ENCODE measurements at places on chromosomes 3 and 15. TPM values are rescaled to one million over a fixed set of nuclear protein-coding genes. Genes with fewer than 3 reads are reported as not detected.

The HTR3E gene
- not detected for total RNA-seq

The RTP3 gene
- total RNA-seq: not detected

The CCDC39 gene
- 0.80 TPM for total RNA-seq

The GRAMD1C gene
- 0.81 TPM for total RNA-seq

The POLQ gene
- total RNA-seq: 0.83 TPM

GRCh38 chr3:2934541-2934940 lies 175.6 kb downstream of the IL5RA start:
- no peak for DNase-seq
- H3K27ac ChIP-seq: no peak overlapping the region
- no peaks in the 10 kb centered on the region for H3K4me1 ChIP-seq

DNA sequence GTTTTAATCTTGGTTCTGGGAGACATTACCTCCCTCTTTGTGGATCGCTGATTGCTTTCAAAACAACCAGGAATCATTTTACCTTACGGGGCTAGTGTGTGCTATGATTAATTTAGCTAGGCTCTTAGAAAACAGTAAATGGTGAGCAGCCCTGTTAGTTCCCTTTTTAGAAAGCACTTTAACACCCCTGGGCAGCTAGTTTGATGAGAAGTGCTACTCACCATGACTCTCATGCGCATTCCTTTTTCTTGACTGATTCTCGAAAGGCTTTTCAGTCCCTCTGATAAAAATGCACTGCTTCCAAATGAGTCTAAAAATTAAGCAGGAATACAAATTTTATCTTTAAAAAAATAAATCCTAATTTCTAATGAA lies 75.3 kb upstream of the LEKR1 start:
- peaks cover 2% of the 10 kb centered on the region for H3K27me3 ChIP-seq
- no peaks in the 10 kb centered on the region for H3K36me3 ChIP-seq
- H3K27ac ChIP-seq: no peak overlapping the region
- DNase-seq: no peak
- no peak overlapping the region for H3K4me3 ChIP-seq

GRCh38 chr3:127667119-127667681 lies 5.6 kb upstream of the ABTB1 start:
- no peak overlapping the region for H3K27ac ChIP-seq
- H3K4me3 ChIP-seq: no peak overlapping the region
- no peaks in the 10 kb centered on the region for H3K36me3 ChIP-seq
- peaks cover 2% of the 10 kb centered on the region for H3K4me1 ChIP-seq

DNA sequence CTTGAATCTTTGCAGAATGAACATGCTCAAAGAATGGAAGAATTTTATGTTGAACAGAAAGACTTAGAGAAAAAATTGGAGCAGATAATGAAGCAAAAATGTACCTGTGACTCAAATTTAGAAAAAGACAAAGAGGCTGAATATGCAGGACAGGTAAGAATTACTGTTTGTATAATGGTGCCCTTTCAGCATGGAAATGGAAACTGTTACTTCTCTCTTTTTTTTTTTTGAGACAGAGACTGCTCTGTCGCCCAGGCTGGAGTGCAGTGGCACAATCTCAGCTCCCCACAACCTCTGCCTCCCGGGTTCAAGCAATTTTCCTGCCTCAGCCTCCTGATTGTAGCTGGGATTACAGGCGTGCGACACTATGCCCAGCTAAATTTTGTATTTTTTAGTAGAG lies 27.6 kb upstream of the CLDN11 start:
- H3K27me3 ChIP-seq: no peaks in the 10 kb centered on the region
- no peaks in the 10 kb centered on the region for H3K4me1 ChIP-seq
- DNase-seq: no peak
- no peak overlapping the region for H3K4me3 ChIP-seq

DNA sequence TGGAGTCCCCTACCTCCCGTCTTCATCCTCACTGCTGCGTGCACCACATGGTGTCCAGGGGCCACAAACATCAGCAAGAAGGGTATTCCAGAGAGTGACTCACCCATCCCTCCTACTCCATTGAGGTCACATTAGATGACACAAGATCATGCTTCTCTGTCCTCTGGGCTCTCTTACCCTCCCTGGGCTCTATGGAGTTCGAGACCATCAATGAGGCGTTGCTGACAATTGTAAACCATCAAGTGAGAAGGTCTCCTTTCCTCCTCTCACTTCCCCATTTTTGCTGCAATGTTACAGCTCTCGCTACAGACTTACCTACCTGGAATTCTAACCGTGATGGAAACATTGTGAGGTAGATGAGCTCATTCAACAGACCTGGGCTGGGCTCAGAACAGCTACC lies 51.7 kb downstream of the HMCES start:
- no peaks in the 10 kb centered on the region for H3K4me1 ChIP-seq
- no peak overlapping the region for H3K4me3 ChIP-seq
- no peak overlapping the region for H3K27ac ChIP-seq

DNA sequence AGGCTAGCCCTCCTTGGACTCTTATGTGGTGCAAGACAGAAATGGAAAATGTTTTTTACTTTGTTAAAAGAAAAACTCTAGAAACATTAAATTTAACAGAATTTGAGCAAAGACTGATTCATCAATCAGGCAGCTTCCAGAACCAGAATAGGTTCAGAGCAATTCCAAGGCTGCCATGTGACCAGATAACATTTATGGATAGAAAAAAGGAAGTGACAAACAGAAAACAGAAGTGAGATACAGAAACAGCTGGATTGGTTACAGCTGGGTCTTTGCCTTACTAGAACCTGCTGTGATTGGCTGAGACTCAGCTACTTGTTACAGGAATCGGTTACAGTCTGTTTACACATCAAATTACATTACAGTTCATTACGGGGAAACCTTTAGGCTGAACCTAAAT lies 22.5 kb upstream of the OTOL1 start:
- no peak overlapping the region for H3K27ac ChIP-seq
- DNase-seq: no peak
- no peaks in the 10 kb centered on the region for H3K4me1 ChIP-seq
- no peaks in the 10 kb centered on the region for H3K27me3 ChIP-seq

- no peak for DNase-seq
- H3K4me3 ChIP-seq: no peak overlapping the region
- H3K27me3 ChIP-seq: no peaks in the 10 kb centered on the region
- no peaks in the 10 kb centered on the region for H3K36me3 ChIP-seq
These were observed 909.1 kb upstream of the ROBO1 start for GRCh38 chr3:80676866-80677265.

GRCh38 chr15:95208988-95209387 lies 977.6 kb downstream of the MCTP2 start:
- no peaks in the 10 kb centered on the region for H3K36me3 ChIP-seq
- no peak for DNase-seq
- H3K4me3 ChIP-seq: no peak overlapping the region
- no peaks in the 10 kb centered on the region for H3K27me3 ChIP-seq

DNA sequence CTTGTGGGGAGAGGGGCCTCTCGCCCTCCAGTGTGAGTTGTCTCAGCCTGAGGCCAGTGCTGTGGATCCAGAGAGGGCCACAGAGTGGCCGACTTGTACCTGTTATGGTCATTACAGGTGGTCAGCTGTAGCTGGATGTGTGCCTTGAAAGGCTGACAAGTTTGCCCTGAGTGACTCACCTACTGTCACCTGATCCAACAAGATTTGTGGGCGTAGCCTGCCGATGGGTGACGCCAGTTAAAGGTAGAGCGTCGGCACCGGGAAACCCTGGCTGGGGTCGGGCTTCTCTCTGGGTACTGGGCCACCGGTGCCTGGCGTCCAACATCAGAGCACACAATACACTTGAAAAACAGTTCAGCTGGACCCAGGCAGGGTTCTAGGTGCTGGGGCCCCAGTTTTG lies 2.8 kb upstream of the ISG20 start:
- H3K27me3 ChIP-seq: no peaks in the 10 kb centered on the region
- H3K27ac ChIP-seq: no peak overlapping the region
- H3K4me1 ChIP-seq: peaks cover 20% of the 10 kb centered on the region
- peaks cover 6% of the 10 kb centered on the region for H3K36me3 ChIP-seq

DNA sequence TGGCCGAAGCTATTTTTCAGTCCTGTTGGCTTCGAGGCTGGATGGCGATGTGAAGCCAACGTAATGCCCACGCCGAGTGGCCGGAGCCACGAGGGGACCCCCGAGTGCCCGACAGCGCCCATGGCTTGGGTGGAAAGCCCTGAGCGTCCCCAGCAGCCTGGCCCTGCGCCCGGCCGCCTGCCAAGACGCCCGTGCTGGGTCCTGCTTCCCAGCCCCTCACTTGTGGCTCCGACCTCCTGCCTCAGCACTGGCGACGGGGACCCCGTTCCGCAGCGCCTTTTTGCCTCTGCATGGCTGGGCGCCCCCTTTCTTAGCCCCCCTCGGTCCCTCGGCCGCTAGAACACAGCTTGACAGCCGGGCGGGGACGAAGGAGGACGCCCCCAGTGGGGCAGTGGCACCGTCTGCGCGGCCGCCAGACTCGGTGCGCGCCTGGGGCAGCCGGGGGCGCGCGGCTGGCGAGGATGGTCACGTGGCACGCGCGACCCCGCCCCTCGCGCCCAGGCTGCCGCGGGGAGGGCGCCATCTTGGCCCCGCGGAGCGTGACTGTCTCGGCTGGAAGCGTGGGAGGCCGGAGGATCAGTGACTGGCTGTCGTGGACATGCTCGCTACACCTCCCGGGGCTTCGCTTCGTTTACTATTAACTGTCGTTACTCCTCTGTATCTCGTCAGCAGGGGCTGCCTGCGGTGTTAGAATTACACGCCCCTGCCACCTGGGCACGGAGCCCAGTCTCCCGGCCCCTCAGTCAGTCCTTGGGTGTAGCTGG lies 626 bp upstream of the GPR176 start:
- peak overlapping the region; percentile 69 for H3K27ac ChIP-seq
- H3K4me1 ChIP-seq: no peaks in the 10 kb centered on the region

DNA sequence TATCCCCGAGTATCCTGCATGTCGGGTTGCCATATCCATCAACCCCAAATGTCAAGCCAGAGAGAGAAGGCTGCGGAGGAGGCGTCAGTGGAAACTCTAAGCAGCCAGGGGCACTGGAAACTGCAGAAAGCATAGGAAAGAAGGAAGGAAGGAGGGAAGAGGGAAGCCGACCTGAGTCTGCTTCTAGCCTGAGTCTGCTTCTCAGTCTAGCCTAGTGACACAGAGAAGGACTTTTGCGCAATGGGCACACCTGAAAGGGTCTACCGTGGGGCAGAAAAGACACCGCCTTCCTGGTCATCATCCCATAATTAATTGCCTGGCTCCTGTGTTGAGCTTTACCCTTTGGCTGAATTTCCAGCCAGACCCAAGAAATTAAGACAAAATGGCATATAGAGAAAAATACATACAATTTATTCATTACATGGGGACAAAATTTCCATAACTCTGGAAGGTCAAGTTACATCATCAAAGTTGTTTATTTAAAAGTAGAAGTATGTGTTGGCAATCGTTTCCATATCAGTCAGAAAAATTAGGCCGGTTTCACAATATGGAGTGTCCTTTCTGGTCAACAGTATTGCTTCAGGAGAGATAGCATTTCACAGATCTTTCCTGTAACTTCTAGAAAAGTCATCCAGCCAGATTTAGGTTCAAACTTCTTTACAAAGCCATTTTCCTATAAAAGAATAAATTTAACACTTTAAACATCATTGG lies 10.3 kb downstream of the BCL2A1 start:
- no peak for DNase-seq
- no peaks in the 10 kb centered on the region for H3K27me3 ChIP-seq
- no peak overlapping the region for H3K27ac ChIP-seq
- no peaks in the 10 kb centered on the region for H3K4me1 ChIP-seq
- H3K4me3 ChIP-seq: no peak overlapping the region
- H3K36me3 ChIP-seq: no peaks in the 10 kb centered on the region

DNA sequence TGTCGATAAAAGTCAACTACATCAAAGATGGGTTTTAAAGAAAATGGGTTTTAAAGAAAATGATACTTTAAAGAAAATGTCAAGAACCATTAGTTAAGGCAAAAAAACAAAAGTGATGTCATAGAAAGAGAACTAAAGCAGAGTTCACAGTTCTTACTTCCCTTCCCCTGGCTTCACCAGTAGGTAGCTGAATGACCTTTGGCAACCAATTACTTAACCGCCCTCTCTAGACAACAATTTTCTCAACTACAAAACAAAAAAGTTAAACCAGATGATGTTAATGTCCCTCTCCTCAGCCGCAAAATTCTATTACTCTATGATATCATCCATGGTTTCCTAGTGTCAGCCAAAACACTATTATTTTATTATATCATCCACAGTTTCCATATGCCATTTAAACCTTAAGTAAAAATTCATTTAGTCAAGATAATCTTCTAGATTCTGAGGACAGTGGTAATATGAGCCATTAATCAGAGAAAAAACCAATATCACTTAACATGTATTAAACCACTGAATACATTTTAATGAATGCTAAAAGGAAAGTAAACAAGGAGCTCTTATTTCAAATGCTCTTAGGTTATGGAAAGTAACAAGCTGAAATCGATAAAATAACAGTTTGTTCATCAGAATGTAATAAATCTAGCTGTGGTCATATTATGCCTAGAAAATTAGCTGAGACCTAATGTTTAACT lies 13.1 kb downstream of the RYK start:
- peaks cover 66% of the 10 kb centered on the region for H3K4me1 ChIP-seq
- no peak overlapping the region for H3K4me3 ChIP-seq
- H3K27ac ChIP-seq: no peak overlapping the region

DNA sequence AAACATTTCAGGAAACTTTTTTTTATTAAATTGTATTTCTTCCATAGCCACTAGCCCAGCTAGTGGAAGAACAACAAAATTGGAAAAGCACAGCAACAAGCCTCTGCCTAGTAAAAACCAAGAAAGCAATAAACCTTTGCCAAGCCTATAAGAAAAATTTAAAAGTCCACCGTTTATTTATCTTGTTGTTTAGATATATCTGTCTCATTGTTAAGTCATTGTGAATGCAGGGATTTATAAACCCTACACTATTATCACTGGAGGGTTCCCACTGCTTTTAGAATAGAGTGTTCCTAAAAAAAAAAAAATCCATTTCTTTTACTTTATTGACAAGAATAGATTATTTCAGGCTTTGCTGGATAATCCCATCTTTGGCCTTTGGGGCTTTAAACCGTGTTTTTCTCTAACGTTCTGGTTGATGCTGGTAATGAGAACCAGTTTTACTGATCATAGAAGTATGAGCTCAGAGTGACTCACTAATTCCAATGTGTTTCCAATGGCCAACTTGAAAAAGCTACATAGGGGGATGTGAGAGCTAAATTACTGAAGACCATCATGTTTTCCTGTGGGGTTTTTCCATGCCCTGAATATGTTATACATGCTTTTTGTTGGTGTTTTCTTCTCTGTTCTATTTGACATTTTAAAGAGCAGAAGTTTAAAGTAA lies 634.1 kb downstream of the RBMS3 start:
- H3K27me3 ChIP-seq: no peaks in the 10 kb centered on the region
- no peak overlapping the region for H3K27ac ChIP-seq
- no peak overlapping the region for H3K4me3 ChIP-seq
- H3K4me1 ChIP-seq: no peaks in the 10 kb centered on the region

GRCh38 chr15:71662306-71662705 lies 148.0 kb upstream of the NR2E3 start:
- H3K4me1 ChIP-seq: peaks cover 5% of the 10 kb centered on the region
- DNase-seq: no peak
- H3K27me3 ChIP-seq: no peaks in the 10 kb centered on the region
- H3K27ac ChIP-seq: no peak overlapping the region
- no peak overlapping the region for H3K4me3 ChIP-seq

GRCh38 chr15:39998511-39999077 lies 40.4 kb downstream of the SRP14 start:
- no peak overlapping the region for H3K4me3 ChIP-seq
- no peak for DNase-seq
- peaks cover 92% of the 10 kb centered on the region for H3K36me3 ChIP-seq
- H3K27ac ChIP-seq: no peak overlapping the region

All from psoas muscle (tissue), 8 donors.